Heart left ventricle (tissue), 16 donors: ENCODE measurements at places on chromosomes 7 and 10. TPM values are rescaled to one million over a fixed set of nuclear protein-coding genes. Genes with fewer than 3 reads are reported as not detected.

DNA sequence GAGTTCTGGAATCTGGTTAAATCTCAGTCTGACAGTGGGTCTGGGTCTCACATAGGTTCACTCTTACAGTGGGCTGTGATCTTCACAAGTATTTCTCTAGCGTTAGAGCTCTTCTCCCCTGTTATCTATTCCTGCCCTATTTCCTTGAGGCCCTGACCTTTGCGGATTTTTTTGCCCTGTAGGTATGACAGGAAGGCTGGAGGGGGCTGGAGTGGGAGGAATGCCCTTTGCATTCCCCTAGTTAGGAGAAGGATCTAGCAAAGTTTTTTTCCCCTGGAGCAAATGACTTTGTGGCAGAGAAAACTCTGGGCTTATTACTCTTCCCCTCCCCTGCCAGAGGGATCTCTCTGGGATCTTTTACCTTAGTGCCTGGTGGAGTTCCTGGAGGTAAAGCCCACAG, 49.2 kb downstream of the GALNT11 start:
- no peak for DNase-seq

Gene EPHA1
- 0.06 TPM for total RNA-seq

DNA sequence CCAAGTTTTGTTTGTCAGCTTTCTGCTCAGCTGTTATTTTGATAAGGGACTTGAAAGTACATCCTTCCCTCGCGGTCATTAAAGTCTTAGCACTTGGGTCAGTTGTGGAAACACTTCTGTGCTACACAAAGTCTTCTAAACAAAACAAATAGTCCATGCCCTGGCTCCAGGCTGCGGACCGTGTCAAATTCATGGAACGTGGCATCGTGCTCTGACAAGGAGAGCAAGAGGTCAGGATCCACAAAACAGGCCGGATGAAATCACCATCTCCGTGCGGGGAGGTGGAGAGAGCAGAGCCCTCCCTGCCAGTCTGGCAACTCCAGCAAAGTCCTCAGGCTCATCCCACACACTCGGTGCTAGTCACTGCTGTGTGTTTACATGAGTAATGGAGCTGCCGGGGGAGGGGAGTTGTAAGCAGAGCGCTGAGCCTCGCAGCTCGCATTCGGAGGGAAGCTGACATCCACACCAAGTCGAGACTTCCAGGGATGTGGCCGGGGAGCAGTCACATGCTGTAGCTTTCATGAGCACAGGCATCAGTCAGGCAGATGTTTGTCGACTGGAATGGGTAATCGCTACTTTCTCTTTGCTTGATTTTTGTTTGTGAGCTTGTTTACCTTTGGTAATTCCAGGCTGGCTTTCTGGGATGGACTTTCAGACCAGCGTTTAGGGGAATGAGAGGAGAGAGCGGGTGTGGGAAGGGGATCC, 147.6 kb downstream of the ARID5B start:
- DNase-seq, result peak; percentile 94

GRCh38 chr10:29960261-29960660, 99.1 kb downstream of the JCAD start:
- DNase-seq, result no peak

Gene CSGALNACT2
- 8.8 TPM for total RNA-seq

Gene NRBF2
- total RNA-seq, result 11.3 TPM

GRCh38 chr10:22137542-22137941, 80.3 kb downstream of the EBLN1 start:
- no peak for DNase-seq

DNA sequence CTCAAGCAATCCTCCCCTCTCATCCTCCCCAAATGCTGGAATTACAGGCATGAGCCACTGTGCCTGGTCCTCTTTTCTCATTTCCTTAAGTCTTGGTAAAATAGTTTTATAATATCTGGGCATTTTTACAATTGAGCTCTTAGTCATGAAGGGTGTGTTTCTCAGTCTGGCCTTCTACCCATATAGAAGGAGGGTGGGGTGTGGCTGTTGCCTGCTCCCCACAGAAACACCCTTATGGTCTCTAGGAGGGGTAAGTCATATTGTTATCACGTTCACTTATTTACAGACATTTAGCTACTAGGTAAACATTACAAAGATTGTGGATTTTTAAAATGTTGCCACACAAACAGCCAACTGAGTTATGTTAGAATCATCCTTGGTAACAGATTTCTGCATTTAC, 6.7 kb upstream of the OTUD1 start:
- no peak for DNase-seq

Gene DAGLB
- 14.7 TPM for total RNA-seq

- no peak for DNase-seq
Measured at GRCh38 chr10:49629431-49629881, 15.6 kb downstream of the CHAT start.

Gene SYT15B
- total RNA-seq, result 1.6 TPM

GRCh38 chr10:120368338-120368737, 88.7 kb upstream of the PLPP4 start:
- DNase-seq, result no peak
